T-cell (primary cell): ENCODE measurements at places on chromosomes 11 and 22. TPM values are rescaled to one million over a fixed set of nuclear protein-coding genes. Genes with fewer than 3 reads are reported as not detected.

GRCh38 chr11:35667257-35667656, 4.7 kb downstream of the TRIM44 start:
- DNase-seq, result no peak

GRCh38 chr11:128469220-128469619, 118.1 kb downstream of the ETS1 start:
- DNase-seq, result no peak

DNA sequence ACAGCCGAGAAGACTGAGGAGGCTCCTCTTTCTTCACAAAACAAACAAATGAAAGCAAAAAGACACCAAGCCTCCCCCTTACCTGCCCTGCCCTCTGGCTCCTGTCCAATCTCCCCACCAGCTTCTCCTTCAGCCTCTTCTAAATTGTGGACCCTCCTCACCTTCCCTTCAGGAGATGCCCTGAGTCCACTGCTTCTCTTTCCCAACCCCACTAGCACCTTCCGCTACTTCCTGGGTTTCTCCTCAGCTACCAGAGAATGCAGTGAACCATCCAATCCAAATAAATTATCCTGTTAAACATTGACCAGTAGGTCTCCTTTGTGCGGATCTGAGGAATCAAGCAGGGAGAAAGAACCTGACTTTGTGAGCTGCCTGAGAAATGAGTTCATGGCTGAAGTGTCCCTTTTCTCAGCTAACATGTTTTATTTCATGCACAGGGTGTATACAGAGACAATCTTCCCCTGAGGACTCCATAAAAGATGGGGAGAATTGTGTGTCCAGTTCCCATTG, 63.2 kb upstream of the VPREB1 start:
- no peak for DNase-seq

- no peak for DNase-seq
Measured at GRCh38 chr11:14234446-14234845, 124.5 kb downstream of the RRAS2 start.

- no peak for DNase-seq
Measured at GRCh38 chr11:9302448-9302847, 11.9 kb downstream of the TMEM41B start.

DNA sequence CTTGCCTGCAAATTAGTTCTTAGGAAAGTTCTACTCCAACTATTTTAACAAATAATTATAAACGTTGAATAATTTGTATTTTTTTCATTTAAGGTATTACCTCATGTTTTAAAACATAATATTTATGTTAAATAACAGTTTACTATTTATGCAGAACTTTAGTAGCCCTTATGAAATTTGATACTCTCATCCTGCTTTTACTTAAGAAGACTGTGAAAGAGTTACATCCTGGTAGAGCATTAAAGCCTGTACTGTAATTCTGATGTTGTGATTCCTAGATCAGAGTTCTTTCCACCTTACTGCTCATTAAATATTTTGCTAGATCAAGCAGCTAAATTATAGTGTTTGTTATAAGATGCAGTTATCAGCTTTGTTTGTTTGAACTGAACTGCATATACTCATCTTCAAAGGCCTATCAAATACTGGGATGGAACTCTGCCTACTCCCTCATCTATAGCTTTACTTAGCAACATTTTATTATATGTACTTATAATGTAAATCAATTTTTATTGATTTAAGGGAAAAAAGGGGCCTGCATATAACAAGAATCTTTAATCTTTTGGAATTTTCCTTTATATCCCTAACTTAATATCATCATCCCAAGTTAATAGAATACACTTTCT, 304.2 kb downstream of the DYNC2H1 start:
- DNase-seq, result no peak

DNA sequence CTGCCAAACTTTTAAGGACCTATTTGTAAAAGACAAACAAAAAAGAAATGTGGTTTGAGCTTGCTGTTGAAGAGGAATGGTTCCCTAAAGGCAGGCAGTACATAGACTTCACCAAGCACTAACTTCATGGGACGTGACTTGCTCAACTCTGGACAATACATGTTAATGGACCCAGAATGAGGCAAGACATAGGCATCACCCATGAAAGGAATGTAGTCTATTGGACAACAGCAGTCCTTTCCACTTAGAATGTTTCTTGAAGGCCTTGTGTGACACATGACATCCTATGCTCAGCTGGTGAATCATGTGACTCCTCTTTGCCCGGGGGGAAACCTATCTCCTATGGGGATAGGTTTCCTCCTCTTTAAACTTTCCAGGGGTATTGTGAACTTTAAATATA, 246.4 kb upstream of the BLID start:
- DNase-seq, result no peak

DNA sequence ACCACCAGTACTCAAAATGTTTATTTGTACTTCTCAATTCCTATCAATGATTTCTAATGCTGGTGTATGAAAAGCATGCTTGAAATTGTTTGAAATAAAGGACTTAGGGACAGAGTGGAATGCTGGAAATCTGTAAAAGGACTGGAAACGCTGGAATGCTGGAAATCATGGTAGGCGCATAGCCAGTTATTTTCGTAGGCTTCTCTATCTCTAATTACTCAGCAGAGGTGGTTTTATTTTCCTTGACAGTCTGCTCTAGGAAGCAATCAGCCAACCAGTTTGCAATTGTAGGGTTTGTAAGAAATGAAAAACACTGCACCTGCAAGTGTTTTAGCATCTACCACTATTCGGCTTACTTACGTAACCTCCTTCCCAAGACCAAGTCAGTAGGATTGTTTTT, 788 bp downstream of the LIN7C start:
- DNase-seq, result no peak

GRCh38 chr22:22556995-22557925, 1.8 kb downstream of the PRAME start:
- no peak for DNase-seq

NNMT gene
- total RNA-seq, result 0.41 TPM

TMEM123 gene
- total RNA-seq, result 428 TPM

MIEF1 gene
- 40.7 TPM for total RNA-seq
